ENCODE measurements at places on chromosomes 3 and 15.
A peak's percentile ranks its signal among the peaks of the same experiment; 100 is the strongest.

DNA sequence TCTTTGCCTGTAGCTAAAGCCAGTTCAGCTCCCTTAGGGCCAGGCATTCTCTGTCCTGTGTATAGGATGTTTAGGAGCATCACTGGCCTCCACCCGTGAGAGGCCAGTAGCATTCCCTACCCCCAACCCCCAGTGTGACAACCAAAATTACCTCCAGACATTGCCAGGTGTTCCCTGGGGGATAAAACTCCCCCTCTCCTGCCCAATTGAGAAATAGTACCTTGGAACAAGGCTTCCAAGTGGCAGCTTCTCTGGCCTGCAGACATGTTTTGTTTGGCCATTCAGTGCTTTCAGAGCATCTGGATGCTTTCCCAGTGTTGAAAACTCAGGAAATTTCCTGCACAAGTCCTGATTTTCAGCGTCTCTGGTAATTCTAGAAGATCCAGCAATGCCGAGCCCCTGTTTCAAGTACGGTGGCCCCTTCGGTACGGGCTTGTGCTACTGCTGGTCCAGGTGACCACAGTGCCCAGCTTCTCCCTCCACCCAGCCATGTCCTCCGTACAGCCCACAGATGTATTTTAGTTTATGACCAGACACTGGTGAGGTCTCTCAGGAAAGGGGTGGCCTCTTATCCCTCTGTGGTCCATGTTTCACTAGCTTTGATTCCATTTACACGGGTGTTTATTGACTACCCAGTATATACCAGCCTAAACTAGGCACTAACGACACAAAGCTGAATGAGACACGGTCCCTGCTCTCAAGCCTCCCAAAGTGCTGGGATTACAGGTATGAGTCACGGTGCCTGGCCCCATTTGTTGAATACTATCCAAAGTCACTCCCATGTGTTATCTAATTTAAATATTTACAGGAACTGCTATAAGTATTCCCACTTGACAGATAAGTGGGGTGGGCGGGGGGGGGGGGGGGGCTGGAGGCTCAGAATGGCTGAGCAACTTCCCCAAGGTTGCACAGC is 125.4 kb upstream of the RAD18 start:
- no peak for DNase-seq

DNA sequence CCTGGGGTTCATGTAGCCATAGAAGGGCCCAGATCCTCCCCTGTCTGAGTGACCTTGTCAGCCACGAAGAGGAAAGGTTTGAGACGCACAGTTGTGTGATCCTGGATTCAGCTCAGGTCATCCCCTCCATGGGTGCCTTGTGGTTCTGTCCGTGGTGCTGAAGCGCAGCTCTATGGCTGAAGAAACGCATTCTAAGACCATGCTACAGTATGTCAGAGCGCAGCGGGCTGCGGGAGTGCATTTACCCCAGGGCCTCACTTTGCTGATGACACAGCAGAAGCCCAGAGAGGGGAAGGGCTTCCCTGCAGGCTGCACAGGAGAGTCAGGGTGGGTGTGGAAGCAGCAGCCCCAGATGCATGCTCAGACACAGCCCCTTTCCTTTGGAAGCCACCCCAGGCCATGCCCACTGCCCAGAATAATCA is 68.8 kb upstream of the IQSEC1 start:
- peak; percentile 20 for DNase-seq

- no peak for DNase-seq
Observed at GRCh38 chr3:154898443-154898842, 181.7 kb upstream of the MME start.

DNA sequence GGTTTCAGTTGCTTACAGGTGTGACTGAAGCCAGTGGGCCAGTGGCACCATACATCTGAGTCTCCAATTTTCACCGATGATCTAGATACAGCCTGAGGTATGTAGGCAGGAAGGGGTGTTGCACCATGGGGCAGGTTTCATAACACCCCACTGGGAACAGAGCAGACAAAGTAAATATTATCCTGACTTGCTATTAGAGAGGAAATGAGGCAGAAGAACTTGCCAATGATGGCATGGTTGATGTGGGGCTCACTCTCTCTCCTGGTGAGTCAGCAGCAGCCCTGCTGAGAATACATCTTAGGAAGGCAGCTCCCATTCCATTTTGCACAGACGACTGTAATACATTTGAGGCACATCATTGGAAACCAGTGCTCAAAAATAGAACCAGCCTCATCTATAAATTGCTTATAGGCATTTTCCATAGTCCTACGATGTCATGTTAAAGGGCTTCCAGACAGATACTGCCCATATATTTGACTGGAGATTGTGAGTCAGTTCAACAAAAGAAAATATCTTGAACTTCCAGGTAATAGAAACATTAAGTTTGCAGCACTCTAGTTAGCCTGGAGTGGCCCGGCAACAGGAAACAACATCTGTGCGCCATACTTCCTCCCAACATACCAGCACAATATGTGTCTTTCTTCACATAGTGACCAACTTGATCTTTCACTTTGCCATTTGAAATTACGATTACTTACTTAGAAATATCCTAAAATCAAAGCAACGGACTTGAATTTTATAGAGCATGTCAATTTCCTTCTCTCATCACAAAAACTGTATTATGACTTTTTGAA is 175.5 kb downstream of the NECTIN3 start:
- no peak for DNase-seq

- DNase-seq = peak; percentile 7
Observed at GRCh38 chr3:99850608-99851007, 32.9 kb downstream of the CMSS1 start.

DNA sequence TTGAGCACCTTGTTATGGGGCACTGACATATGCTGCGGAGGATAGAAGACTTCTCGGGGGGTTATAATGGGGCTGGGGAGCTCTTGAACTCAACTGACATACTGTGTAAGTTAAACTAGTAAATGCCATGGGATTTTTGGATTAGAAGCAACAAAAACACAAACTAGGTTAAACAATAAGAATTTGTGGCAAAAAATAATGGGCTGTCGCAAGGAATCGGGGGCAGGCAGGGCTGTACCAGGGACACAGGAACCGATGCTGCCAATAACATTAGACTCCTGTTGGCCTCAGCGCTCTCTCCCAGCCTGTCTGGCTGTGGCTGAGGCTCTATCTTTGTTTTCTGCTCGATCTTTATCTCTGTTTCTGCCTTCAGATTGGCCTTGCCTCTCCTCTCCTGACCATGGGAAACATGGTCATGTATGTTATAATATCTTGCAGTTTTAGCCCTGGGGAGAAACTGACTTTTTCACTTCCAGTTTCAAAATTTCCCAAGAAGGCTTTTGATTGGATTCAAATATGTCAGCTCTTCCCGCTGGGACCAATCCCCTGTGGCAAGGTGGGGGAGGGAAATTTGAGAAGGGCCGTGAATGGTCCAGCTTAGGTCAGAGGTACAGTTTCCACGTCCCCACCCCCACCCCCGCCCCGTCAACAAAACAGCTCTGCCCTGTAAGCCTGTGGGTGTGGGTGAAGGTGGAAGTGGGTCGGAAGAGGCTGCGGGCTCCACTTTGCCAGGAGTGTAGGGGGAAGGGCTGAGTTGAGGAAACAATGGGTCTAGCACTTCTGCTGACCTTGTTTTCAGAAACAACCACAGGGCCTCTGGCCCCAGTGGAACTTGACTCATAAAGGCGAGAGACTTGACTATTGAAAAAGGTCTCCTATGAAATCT is 161.1 kb upstream of the TBL1XR1 start:
- DNase-seq = peak; percentile 96

GRCh38 chr3:86990734-86991481 is at the start of gene VGLL3:
Gene VGLL3, minus strand, starts transcription at chr3:86991149. Its CDS starts 406 bp downstream, at chr3:86990743.
- DNase-seq = no peak

DNA sequence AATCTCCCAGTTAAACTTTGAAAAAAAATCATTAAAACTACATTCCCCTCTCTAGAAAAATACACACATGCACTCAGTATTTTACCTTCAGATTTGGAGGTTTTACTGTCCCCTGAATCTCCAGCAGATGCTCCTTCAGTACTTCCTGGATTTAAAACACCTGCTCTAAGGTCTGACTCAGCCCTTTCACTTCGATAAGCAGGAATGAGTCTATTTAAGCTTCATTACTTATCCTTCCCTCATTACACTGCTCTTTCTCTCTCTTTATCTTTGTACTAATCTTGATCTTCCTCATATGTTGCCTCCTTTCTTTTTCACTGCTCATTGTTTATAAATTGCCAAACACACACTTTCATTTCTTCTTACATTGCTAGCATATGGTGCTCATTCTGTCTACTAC is 443.9 kb downstream of the DIPK2A start:
- DNase-seq = no peak

GRCh38 chr15:93372865-93373223 is 283.8 kb upstream of the RGMA start:
- no peak for DNase-seq

- DNase-seq = no peak
Observed at GRCh38 chr3:190038050-190038933, 82.4 kb downstream of the P3H2 start.

DNA sequence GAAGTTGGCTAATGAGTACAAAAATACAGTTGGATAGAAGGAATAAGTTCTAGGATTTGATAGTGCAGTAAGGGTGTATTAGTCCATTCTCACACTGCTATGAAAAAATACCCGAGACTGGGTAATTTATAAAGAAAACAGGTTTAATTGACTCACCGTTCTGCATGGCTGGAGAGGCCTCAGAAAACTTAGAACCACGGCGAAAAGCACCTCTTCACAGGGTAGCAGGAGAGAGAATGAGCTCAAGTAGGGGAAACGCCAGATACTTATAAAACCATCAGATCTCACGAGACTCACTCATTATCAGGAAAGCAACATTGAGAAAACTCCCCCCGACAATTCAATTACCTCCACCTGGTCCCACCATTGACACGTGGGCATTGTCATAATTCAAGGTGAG is 483.3 kb downstream of the TUSC7 start:
- peak; percentile 30 for DNase-seq

DNA sequence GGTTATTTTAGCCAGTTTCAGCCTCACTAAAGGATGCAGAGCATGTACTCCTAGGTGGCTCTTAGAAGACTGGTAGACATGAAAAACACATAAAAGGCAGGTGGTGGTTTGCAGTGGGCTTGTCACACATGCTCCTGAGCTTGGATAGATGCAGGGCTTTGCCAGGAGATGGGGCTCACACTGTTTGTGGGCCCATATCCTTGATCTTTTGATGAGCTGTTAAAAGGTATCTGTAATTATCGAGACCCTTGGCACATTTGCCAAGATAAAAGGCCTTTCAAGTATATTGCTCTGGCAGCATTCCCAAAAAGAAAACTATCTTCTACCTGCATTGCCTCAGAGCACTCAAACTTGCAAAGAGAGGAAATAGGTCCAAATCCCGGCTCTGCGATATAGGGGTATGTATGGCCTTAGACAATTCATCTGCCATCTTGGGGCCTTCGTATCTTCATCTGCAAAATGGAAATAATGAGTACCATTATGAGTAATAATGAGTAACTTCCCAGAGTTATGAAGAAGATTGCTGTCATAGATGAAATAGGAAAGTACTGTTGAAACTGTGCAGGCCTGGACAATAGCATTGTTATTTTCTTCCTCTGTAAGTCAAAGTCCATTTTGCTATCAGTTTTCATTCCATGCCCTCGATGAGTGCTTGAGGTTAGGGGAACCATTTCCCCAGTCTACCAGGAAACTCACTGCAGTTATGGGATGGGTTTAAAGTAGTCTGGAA is 172.7 kb downstream of the SYNPR start:
- DNase-seq = no peak

DNA sequence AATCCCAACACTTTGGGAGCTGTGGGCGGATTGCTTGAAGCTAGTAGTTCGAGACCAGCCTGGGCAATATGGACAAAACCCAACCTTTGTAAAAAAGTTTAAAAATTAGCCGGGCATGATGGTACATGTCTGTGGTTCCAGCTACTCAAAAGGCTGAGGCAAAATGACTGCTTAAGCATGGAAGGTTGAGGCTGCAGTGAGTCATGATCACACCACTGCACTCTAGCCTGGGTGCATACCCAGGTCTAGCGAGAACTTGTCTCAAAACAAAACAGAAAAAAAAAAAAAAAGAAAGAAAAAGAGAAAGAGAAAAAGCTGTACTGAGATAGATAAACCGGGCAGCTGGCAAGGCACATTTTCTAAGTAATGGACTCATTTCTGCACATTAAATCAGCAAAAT is 10.6 kb downstream of the ARPP19 start:
- peak; percentile 91 for DNase-seq

DNA sequence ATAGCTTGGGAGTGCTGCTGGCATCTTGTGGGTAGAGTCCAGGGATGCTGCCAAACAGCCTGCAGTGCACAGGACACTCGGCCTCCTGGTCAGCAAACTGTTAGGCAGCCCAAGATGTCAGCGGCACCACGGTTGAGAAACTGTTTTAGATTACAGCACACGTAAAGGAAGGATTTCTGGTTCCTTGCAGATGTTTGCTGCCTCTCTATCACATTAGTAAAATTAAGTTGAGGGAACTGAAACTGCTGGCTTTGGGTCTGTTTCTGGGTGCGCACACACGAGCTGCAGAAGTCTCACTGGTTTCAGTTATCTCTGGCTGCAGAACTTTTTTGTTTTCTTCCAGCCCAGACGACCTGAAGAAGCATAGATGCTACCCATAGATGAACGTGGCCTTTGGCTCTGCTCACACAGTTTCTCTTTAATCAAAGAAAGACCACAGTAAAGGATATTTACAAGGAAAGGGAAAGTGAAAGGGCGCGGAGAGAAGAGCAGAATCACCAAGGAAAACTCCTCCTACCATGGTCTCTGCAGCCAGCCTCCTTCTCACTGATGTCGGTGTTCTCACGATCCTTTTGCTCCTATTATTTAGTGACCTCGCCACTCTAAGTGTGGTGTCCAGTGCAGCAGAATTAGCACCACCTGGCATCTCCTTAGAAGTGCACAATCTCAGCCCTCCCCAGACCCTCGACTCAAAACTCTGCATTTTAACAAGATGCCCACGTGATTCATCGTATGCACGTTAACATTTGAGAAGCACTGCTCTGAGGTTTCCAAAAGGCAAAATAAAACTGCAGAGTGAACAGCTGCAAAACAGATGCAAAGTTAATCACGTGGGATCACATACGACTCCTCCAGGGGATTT is 50.6 kb upstream of the AKAP13 start:
- peak; percentile 95 for DNase-seq

DNA sequence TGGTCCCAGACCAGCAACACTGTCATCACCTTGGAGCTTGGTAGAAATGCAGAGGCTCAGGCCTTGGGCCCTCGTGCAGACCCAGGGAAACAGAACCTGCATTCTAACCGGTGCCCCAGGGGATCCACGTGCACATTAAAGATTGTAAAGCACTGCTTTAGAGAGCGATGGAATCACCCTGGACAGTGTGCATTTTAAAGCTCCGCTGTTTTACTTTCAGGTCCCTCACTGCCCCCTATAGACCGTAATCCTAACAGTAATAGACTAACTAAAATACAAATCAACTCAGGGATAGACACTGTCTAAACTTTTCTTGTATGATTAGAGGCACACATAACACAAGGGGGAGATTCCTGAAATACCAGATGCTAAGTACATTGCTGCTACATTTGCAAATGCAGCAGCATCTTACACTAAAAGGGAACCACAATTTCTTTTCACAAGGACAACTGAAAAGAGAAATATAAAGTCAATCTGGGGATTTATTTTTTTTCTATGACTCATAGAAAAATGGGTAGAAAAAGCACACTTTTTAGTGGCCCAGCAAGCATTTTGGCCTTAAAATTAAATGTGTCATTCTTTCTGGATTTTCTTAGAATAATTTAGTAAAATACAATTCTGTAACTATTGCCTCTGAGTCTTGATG is 10.5 kb upstream of the SH3GL3 start:
- DNase-seq = peak; percentile 28

Measured in GM12865 (cell line).